ENCODE measurements at places on chromosomes 5 and 9.

GRCh38 chr9:445033-445432 is 230.4 kb downstream of the DOCK8 start:
- DNase-seq, result no peak

GRCh38 chr9:90898228-90898627 is 96.6 kb downstream of the SYK start:
- no peak for DNase-seq

GRCh38 chr5:33536802-33537201 is 96.0 kb downstream of the TARS1 start:
- DNase-seq, result no peak

DNA sequence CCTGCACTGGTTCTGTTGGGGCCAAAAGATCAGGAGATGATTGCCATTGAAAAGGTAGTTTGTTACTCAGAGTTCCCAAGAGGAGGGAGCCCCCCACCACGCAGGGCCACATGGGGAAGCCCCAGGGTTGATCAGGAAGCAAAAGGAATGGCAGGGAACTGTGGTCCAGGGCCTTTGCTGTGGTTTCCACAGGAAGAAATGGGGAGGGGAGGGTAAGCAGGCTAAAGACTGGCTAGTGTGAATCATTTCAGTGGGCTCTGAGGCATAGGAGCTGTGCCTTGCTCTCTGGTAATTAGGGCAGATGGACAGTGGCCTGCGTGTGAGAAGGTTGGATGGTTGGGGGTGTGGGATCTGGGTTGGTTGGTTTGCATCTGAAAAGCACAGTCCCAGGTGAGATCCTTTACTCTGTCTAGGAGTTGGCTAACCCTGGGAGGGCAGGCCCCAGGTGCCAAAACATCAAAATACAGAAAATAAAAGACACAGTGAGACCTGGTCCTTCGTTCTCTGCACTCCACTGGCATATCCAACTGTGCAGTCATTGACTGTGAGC is 66.1 kb downstream of the PTPDC1 start:
- no peak for DNase-seq

- peak; percentile 99 for DNase-seq
These were observed 9.3 kb downstream of the PRR7 start for GRCh38 chr5:177455661-177456590.

GRCh38 chr9:82829818-82830217 is 233.1 kb downstream of the RASEF start:
- DNase-seq, result no peak

GRCh38 chr9:134410071-134410834 is 84.0 kb downstream of the RXRA start:
- no peak for DNase-seq

- no peak for DNase-seq
These were observed 29.3 kb downstream of the RNF44 start for GRCh38 chr5:176507911-176508310.

- DNase-seq, result no peak
These were observed 420.0 kb downstream of the SEMA5A start for GRCh38 chr5:9125852-9126251.

GRCh38 chr5:140338908-140339307 is 7.5 kb downstream of the HBEGF start:
- no peak for DNase-seq

- DNase-seq, result no peak
These were observed 34.9 kb upstream of the ZNF462 start for GRCh38 chr9:106828070-106828469.

GRCh38 chr9:93601063-93601462 is 24.7 kb downstream of the PHF2 start:
- DNase-seq, result peak; percentile 20

DNA sequence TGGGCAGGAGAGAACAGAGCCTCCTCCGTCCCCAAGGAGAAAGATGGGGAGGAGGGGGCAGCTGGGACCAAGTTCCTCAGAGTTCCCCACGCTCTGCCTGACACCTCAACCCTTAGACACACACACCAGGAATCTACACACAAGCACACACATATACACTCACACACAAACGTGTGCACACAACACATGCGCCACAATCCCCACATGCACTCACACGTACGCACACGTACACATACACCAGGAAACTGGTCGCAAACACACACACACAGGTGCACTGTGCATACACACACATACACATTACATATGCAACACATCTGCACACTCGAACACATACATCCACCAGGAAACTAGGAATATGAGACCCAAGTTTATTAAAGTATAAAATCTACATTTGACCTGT is 50.4 kb downstream of the ROR2 start:
- no peak for DNase-seq

DNA sequence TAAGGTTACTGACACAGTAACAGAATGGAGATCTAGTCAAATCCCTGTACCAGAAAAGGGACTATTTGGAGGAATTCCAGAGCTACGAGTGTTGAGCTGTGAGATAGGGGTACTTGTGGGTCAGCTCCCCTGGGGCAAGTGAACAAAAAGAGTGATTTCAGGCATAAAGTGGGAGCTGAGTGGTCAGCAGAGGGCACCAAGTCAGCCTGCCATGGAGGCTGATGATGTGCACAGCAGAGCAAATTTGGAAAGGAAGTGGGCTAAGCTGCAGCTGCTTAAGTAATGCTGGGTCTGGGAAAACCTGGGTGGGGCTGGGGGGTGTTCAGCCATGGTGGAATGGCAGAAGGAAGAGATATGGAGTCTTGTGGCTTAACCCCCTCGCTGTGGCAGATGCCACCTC is 327.9 kb downstream of the NTRK2 start:
- no peak for DNase-seq

GRCh38 chr5:174837919-174838902 is 113.8 kb downstream of the MSX2 start:
- DNase-seq, result no peak

DNA sequence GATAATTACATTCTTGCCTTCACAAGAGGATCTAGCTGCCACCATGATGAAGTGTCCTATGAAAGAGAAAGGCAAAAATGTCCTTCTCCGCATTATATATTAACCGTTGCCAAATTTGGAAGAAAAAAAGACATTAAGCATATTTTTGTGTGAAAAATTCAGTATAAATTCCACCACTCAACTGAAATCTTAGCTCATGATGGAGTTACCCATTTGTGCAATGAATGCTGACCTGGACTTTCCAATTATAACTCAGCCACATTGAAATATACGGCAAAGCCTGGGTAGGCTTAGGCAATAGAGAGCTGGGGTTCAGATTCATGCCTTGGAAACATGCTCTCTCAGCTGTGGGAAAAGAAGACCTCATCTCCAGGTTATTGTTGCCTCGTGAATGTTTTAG is 71.3 kb upstream of the VCAN start:
- DNase-seq, result no peak

DNA sequence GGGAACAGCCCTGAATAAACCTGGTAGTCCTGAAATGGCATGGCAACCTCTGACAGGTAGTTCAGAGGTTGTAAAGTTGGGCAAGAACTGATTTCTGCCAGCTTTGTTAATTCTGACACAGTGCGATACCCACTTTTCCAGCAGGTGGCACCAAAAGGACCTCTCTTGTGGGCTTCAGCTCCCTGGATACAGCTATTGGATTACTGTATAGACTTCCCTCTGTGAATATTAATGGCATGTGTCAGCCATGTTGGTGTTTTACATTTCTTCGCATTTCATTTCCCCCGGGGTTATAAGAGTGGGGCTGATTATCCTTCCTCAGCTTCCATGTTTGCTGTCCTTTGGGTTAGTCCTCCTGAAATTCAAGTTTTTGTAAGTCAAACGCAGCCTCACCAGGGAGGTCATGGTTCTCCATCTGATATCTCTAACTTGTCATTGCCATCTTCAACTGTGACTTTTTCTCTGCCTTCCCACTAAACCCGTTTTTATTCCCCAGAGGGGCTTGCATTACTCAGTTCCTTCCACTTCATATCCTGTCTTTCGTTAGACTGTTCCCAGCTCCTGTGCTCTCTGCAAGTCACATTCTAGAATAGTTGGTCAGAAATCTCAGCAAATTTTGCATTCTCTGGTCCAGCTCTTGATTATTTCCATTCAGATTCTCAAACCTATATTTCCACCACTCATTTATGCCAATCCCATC is 135.6 kb downstream of the LIFR start:
- peak; percentile 52 for DNase-seq

- DNase-seq, result no peak
These were observed 84.6 kb downstream of the SLC44A1 start for GRCh38 chr9:105328872-105329718.

- DNase-seq, result no peak
These were observed 53.1 kb upstream of the ANKRD55 start for GRCh38 chr5:56286015-56286884.

DNA sequence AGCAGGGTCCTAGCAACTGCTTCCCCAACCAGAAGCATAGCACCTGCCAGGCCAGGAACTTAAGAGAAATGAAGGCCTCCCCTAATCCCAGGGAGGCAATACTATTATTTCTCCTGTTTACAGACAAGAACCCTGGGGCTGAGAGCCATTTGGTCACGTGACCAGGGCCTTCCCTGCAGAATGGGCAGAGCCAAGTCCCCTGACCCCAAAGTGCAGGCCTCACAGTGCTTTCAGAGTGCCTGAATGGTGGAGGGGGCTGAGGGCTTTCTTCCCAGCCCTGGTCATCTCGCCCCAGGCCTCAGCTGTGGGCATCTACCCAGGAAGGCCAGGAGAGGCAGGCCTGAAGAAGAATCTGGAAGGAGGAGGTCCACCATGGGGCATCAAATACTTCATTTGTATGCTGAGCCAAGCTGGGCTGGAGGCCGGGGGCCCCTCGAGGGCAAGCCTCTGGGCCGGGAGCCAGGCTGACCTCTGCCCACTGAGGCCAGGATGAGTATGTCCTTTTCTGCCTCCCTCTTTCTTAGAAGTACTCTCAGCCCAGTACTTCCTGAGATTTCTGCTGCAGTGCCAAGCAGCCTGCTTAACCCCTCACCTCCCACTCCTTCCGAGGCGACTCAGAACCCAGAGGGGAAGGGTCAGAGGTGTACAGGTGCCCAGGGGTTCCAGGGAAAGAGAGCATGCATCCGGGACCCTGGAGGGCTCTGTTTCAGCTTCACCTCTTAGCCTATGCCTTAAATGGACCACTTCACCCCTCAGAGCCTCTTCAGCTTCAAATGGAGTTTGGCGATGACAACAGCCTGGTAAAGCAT is 18.9 kb upstream of the DUSP1 start:
- DNase-seq, result no peak

DNA sequence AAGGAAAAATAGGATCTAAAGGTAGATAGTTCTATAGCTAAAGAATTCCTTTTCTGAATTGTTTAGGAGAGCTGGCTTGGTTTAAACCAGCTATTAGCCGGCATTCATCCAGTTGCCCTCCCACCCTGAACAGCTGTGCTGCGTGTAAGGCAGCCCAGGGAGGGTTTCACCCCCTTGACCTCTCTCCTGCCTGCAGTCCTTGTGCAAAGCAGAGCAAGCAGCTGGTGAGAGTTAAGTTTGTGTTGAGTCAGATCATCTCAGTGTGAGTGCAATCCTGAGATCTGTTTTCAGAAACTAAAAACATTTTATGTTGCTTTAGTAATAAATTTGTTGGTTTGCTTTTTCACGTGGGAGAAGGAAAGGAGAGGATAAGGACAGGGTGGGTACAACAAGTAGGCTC is 13.0 kb downstream of the SLC25A25 start:
- no peak for DNase-seq

DNA sequence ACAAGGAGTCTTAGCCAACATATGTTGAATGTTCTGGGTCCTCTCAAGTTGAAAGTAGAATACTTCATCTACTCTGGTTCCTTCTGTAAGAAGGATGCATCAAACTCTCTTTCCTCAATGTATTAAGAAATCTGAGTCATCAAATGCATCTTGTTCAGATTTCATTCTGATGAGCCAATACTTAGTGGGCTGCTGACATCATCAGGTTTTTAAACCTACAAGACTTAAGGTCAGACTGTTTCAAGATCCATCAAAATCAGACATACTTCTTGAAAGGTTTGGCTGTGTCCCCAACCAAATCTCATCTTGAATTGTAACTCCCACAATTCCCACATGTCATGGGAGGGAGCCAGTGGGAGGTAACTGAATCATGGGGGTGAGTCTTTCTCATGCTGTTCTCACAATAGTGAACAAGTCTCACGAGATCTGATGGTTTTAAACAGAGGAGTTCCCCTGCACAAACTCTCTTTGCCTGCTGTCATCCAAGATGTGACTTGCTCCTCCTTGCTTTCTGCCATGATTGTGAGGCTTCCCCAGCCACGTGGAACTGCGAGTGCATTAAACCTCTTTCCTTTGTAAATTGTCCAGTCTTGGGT is 168.8 kb downstream of the RAPGEF6 start:
- no peak for DNase-seq

- DNase-seq, result no peak
These were observed 94.2 kb downstream of the ADAMTS19 start for GRCh38 chr5:129554134-129554904.

DNA sequence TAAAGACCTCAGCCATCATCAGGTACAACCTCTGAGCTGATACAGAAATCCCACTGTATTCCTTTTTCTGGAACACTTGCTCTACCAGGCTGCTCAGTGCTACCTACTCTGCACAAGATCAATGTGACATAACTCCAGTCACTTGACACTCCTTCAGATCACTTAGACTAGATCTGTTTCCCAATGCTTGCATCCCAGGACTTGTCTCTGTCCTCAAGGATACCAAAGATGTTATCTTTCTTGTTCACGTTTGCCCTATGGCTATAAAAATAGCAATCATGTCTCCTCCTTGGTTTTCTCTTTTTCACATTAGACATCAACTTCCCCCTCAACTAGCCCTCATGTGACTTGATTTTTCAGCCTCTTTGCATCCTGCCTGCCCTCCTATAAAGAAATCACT is 188.1 kb upstream of the PTGER4 start:
- no peak for DNase-seq

- peak; percentile 12 for DNase-seq
These were observed 22.1 kb upstream of the MARCHF6 start for GRCh38 chr5:10331341-10331796.

DNA sequence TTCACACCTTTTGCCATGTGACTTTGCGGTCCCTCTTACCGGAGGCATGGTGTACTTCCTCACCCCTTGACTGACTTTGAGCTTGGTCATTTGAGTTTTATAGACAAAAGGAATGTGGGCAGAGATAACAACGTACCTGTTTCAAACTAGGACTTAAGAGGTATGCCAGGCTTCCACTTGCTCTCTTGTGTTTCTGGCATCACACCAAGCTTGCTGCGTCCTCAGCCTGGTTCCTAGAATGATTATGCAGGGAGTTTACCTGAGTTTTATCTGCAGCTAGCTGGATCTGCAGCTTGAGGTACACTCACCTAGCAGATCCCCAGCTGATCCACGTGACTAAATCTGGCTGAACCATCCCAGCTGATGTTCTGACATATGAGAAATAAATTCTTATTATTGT is 66.2 kb downstream of the PLK2 start:
- DNase-seq, result no peak

- DNase-seq, result no peak
These were observed 70.8 kb downstream of the ACTL7B start for GRCh38 chr9:108784998-108785397.

DNA sequence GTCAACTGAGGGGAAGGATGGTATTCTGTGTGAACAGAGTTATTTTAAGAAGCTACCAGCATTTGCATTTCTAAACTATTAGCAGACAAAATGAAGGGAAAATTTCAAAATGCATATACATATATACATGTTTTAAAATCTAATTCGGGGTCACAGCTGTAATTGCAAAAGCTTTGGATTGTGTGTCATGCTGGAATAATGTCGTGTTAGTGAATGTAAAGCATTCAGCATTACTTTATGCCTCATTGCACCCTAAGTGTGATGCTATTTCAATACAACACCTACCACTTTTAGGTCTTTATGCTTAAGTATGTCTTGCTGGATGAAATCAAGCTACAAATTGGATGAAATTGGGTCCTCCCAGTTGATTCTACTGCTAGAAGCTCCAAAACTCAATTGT is 687.6 kb upstream of the MEF2C start:
- DNase-seq, result no peak

- DNase-seq, result no peak
These were observed 58.0 kb downstream of the SPTLC1 start for GRCh38 chr9:92057226-92057625.

- DNase-seq, result no peak
These were observed 40.8 kb upstream of the GABRG2 start for GRCh38 chr5:162026803-162027202.
